ENCODE measurements at places on chromosomes 7 and 10.

- DNase-seq = no peak
These were observed 94.1 kb downstream of the SGMS1 start for GRCh38 chr10:50529660-50530059.

DNA sequence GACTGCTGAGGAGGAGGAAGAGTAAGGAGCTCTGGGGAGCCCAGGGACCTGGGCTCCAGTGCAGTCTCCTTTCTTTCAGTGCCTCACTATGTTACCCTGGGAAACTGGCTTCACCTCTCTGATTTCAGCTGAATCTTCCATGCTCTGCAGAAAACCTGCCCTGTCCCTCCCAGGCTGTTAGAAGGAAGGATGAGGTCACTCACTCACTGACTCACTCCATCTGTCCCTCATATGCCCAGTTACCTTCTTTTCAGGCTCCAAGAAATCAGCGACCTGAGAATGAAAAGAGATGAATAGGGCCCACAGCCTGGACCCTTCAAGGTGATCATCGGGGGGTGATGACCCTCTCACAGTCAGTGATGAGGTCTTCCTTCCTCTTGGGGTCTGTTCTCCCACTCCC lies 481 bp downstream of the SFTPA2 start:
- no peak for DNase-seq

DNA sequence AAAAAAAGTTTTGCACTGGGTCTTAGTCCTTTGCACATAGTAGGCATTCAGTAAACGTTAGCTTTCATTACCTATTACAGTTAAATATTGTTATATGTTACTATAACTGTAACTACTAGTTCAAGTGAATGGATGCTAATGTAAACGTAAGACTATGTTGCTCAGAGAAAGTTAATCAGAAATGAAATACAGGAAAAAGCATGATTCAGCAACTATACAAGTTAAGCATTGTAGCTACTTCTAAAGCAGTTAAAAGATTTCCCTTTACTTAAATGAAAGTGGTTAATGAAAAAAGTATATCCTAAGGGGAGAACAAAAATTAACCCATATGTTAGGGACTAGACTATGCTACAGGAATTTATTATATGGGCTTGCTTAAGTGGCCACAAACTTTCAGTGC lies 121.2 kb downstream of the SKAP2 start:
- DNase-seq = no peak

DNA sequence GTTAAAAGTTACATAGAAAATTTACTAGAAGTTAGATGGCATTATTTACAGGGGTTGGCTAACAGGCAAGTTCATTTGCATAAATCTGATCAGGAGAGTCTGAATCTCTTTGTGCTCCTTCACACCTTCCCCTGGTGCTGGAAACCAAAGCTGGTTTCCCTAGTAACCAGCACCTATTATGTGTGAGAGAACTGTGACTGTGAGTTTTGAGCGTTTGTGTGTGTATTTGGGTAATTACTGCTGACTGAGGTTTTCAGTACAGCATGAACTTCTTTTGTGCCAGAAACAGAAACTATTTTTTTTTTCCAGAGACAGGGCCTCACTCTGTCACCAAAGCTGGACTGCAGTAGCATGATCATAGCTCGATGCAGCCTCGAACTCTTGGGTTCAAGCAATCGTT lies 10.3 kb upstream of the IFIT1B start:
- no peak for DNase-seq

GRCh38 chr10:103884681-103885139 lies 29.3 kb upstream of the SH3PXD2A start:
- DNase-seq = peak; percentile 44

DNA sequence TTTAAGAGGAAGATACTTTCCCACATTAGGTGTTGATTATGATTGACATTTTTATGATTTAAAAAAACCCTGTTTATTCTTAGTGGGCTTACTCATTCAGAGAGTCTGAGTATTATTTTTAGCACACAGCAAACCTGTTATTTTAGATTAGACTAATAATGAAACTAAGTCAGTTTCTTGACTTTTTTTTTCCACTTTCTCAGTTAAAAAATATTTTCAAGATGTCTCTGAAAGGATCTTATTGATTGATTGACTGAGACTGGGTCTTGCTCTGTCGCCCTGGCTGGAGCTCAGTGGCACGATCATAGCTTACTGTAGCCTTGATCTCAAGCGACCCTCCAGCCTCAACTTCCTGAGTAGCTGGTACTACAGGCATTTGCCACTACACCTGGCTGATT lies 20.4 kb upstream of the INPP5F start:
- DNase-seq = no peak

DNA sequence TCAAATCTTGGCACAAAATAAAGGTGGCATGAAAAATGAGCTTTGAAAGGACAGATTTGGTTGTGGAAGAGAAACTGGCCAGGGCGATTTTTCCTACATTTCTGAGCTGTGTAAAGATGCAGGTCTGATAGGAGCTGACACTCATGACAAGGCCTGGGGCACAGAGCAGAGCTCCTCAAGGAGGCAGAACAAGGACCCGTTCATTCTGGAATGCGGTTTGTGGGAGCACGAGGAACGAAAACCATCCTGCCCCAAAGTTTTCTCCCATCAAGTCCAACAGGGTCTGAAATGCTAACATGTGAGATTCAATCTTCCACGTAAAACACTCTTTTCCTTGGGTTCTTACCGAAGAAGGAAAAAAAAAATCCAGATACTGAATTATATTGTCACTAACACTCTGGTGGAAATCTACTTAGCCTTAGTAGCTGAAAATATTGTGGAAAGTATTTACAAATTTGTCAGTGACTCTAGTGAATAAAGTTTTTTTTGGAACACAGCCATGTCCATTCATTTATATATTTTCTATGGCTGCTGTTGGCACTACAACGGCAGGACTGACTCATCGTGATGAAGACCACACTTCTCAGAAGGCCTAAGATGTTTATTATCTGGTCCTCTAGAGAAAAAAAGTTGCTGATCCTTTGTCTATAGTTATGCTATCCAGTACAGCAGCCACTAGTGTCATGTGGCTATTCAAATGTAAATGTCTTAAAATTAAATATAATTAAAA lies 215.7 kb downstream of the BAMBI start:
- no peak for DNase-seq

GRCh38 chr7:115004121-115004520 lies 82.2 kb downstream of the MDFIC start:
- DNase-seq = no peak

DNA sequence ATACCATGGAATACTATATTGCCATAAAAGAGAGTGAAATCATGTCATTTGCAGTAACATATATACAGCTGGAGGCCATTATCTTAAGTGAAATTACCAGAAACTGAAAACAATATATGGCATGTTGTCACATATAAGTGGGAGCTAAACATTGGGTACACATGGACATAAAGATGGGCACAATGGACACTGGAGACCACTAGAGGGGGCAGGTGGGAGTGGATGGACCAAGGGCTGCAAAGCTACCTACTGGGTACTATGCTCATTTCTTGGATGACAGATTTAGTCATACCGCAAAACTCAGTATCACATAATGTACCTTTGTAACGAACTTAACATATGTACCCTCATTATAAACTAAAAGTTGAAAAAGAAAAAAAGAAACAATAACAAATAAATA lies 1167.6 kb downstream of the NXPH1 start:
- no peak for DNase-seq

DNA sequence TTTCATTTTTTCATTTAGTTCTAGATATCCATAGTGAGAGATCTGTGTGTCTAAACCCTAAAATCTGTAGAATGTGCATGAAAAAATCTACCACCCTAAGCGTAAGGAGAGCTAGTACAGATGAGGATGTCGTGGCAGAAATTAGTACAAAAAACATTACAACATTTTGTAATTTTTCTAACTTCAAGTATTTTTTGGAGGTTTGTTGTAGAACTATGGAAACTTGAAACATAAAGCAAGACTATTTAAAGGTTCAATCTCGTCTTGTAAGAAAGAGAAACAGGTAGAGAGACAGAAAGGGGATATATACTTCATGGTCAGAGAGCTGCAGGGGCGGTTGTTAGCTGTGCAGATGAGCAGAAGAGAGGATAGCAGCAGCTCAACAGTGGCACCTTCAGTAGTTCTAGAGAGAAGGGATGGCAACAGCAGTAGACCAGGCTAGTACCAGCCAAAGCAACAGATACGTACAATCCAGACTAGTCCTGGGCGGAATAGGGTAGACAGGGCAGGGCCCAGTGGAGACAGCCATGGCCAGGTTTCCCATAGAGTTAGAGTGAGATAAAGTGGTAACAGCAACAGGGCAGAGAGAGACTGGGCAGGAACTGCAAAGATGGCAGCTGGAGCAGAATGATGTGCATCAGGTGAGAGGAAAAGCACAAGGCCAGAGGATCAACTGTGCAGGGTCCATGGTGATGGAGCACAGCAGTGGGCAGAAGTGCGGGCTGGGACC lies 145.2 kb downstream of the FRMD4A start:
- DNase-seq = peak; percentile 48

DNA sequence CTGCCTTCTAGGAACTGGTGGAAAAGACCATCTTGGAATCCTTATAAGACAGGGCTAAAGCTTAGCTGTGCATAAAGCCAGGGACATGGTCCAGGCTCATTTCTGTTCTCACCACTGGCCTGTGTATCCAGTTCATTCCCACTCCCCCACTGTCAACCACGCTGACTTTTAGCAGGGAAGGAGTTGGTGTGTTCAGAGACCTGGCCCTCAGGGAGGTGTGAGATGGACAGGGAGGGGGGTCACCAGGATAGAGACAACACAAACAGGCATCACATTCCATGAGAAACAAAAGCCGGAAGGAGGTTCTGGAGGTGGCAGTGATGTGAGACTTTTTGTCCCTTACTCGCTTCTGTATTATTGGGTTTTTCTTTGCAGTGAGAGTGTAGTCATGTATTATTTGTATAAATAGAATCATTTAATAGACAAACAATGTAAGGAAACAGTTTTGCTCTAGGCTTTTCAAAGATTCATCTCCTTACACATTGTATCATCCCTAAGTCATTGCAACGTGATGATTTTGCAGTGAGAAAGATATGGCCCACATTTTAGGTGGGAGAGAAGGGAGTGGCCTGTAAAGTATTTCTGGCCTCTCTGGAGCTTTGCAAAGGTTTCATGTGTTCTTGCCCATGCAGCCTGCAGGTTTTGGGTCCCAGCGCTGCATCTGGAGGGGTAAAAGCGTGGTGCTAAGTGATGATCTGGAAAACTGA lies 52.0 kb downstream of the EEPD1 start:
- no peak for DNase-seq

DNA sequence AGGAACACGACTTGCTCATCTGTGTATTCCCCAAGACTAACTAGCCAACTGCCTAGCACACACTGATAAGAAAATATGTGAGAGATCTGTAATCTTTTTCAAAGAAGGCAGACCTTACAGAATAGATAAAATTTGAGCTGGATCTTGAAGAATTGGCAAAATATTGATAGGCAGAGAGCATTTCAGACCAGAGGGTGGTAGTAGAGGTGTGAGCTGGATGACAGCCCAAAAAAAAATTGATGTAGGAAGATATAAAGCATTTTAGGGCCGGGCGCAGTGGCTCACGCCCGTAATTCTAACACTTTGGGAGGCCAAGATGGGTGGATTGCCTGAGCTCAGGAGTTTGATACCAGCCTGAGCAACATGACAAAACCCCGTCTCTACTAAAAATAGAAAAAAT lies 1.2 kb upstream of the ZNF746 start:
- no peak for DNase-seq

GRCh38 chr10:109019001-109019424 lies 904.3 kb downstream of the XPNPEP1 start:
- no peak for DNase-seq

- DNase-seq = no peak
These were observed 6.9 kb downstream of the MTG1 start for GRCh38 chr10:133400624-133401424.

- DNase-seq = no peak
These were observed 2.4 kb upstream of the UBE3C start for GRCh38 chr7:157136372-157136771.

DNA sequence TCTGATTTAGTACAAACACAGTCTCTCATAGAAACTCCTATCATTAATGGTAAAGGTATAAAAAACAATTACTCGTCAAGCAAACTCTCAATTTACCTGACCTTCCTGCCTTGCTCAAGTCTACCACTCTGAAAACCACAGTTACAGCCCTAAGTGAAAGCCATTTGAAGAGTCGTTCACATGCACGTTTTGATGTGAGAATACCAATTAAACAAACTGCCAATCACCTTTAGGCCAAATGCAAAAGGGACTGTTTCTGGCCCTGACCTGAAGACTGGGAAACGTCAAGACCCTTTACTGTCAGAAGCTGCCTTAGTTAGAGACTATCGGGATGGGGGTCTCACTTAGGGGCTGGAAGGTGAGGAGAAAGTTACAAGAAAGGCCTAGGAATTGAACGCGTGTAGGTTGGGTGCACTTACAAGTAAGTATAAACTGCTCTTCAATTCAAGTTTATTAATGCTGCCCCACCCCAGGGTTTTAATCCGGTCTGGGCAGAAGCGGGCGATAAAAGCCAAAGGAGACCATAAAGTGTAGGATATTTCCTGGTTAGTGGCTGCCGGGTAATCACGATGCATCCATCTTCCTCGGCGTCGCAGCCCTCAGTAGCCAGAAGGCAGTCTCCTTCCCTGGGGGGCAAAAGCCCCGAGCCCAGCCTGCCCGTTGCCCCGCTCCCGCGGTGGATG lies 935 bp downstream of the TM9SF3 start:
- DNase-seq = no peak

GRCh38 chr10:31929261-31930022 lies 811 bp upstream of the ARHGAP12 start:
- no peak for DNase-seq

GRCh38 chr7:138169441-138169851 lies 93.2 kb downstream of the AKR1D1 start:
- no peak for DNase-seq

DNA sequence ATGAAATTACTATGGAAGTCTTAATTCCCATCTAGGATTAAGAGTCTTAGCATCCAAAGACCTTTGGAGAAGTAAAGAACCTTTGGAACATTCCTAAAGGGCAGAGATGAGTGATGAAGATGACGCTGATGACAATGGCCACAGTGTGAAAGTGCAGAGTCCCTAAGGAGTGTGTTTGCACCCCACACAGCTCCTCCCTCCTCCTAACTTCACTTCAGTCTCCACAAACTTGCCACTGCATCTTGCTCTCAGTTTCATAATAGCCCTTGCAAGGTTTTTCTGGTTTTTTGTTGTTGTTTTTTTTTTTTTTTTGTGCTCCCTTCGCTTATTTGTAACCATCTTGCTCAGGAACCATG lies 117.5 kb upstream of the ANLN start:
- DNase-seq = no peak

DNA sequence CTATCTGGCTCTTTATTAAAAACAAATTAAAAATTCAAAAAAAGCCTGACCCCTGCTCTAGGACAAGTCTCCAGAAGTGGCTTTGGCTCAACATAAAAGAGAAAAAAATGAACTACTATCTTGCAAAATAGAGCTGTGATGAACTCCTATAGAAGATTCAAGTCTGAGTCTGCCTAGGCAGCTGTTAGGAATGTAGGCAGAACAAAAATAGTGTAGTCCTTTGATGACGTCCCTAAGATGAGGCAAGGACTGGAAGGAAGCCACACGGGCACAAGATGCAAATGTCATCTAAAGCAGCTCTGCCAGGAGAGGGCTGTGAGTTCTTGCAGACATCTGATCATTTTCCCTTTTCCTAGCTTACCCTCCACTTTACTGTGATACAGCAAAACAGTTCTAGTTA lies 20.5 kb downstream of the ASNS start:
- no peak for DNase-seq

Data from right kidney (tissue), 9 donors.